Smooth muscle cell of bladder (primary cell): ENCODE measurements at places on chromosomes 7 and 10. TPM values are rescaled to one million over a fixed set of nuclear protein-coding genes. Genes with fewer than 3 reads are reported as not detected.

ANKRD30A gene
- total RNA-seq: not detected in 2 replicates

CPXM2 gene
- total RNA-seq: 3.1 and 29.0 TPM in 2 replicates

HHEX gene
- 2.9 and 5.3 TPM in 2 replicates for total RNA-seq

CPN1 gene
- total RNA-seq: not detected in 2 replicates

RBM20 gene
- total RNA-seq: under 0.01 TPM in 2 replicates

RBP3 gene
- under 0.01 TPM in 1 of 2 replicates, not detected in the other for total RNA-seq
